ENCODE measurements at places on chromosomes 6 and 20.

GRCh38 chr6:158836625-158837311 lies 17.6 kb upstream of the EZR start:
- no peak for DNase-seq

DNA sequence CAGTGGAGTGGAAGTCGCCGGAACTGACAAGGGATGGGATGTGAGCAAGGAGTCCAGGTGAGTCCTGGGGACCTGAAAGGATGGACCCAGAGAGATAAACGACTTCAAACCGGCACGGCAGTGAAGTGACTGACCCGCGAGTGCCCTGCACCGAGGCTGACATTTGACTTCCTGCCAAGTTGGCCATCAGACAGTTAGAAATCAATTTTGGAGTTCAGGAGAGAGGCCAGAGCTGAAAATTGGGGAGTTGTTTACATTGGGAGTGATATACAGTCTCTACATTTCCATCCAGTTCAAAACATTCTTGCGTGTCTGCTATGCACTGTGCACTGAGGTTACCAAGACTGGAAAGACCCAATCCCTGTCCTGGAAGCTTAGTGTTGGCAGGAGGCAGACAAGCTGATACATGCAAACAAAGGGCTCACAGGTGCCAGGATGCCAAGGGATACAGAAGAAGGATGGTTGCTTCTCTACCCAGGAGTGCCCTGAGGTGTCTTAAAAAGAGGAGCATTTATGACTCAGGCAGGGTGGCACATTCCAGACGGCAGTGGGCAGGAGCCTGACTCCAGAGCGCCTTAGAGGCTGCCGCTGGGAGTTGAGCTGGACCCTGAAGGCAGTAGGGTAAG lies 186.6 kb downstream of the MTHFD1L start:
- DNase-seq, result no peak

DNA sequence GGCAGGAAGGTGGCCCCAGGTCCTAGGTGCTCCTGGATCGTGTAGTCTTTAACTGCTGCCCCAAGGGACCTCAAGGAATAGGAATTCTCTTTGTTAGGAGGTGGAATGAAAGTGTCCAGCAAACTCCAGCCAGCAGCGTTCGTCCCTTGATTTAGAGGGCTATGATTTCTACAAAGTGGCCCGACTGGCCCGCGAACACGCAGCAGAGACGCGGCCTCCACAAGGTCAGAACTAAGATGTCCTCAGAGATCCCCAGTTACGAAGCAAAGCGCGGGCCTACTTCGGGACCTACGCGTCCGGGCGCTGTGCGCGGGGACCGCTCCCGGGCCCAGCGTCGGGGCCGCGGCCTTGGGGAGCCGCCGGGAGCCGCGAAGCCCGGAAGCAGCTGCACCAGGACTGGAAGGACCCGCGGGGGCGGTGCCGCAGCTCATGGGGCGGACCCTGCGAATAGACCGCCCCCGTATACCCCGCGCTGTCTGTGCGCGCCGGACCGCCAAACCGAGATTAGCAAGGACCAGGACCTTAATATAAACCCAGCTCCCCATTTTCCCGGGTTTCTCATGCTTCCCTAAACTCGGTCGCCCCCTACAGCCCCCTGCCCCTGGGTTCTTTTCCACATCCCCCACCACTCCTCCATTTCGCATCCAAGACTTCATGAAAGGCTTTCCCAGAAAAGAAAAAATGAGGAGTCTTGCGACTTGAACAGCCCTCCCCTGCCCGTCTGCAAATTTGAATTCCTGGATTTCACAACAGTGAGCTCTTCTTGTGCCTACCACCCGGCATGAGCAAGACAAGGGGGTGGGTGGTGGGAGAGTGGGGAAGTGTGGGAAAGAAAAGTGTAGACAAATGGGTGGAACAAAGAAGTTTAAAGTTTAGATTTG lies at the start of gene C6orf47:
Gene C6orf47 (minus strand): TSS at position 398 of the 881 bp plus-strand sequence. CDS start 831 bp downstream, outside the sequence.
- DNase-seq, result peak; percentile 87

- DNase-seq, result no peak
These were observed 8.6 kb downstream of the SRC start for GRCh38 chr20:37354210-37355195.

DNA sequence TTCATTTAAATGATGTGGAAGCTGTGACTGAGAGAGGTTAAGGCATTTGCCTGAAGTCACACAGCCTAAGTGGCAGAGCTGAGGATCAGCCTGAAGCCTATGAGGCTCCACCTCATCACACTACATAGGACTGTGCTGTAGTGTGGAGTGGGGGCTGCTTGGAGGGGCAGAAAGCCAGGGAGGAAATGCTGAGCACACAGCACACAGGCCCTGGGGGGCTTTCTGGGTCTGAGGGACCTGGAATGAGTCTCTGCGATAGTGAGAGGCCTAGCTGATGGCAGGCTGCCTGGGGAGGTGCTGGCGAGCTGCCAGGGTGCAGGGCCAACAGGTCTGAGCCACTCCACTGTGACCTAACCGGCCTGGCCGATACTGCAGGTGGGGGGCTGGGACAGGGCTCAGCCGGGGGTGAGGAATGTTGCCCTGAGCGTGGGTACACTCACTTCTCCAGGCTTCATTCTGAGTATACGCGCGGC lies 2.2 kb upstream of the ARHGAP40 start:
- DNase-seq, result no peak

DNA sequence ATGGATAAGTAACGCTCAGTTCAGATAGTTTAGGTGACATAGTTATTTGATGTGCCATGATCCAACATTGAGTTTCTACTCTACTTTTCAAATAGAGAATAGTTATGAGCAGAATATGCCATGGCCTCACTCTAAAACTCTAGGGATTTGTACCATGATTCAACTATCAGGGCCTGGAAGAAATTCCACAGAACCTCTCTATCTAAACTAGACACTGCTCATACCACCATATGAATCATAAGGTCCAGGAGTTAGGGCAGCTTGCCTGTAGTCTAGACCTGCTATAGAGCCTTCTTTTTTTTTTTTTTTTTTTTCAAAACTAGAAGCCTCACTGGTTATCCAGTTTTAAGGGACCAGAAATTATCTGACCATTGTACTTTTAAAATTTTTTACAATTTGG lies 571.8 kb upstream of the IMPG1 start:
- DNase-seq, result no peak

DNA sequence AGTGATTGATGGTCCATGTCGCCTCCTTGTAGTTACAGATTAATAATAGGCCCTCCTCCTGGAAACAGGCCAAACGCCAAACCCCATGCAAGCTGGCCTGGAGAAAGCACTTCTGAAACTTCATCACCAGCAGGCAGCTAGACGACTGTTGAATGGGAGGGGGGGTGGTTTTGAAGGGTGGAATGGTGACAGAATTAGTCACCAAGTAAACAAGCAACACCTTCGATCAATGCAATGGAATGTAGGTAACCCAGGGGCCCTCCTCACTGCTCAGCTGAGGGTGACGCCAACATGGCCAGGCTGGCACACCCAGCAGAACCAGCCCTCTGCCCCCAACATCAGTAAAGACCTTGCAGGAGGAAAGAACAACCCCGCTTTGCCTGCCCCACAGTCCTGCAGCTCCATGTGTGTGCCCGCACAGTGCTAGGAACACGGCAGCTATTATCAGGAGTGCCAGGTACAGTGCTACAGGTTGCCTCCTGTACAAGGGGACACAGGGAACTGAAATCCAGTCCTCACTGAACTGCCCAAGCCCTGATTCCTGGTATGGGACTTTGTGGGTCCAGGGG lies 2.7 kb downstream of the BCAS1 start:
- peak; percentile 67 for DNase-seq

GRCh38 chr6:26270903-26271667 lies 93.9 kb upstream of the BTN3A2 start:
- peak; percentile 97 for DNase-seq

DNA sequence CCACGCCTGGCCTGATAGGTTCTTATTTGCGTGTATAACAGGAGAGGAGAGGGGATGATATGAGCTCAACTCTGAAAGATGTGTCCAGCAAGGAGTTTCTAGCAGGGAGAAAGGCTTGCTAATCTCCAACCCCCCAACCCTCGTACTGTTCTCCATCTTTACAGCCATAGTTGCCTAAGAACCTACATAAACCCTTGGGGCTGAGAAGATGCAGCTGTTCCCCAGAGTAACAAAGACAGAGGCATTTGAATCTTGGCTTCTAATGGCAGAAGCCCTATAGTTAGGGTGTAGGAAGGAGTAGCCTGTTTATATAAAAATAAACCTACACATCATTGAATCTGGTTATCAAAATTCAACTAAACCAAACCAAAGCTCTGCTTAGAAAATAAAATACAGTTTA lies 631.4 kb upstream of the SLC35B3 start:
- DNase-seq, result no peak

DNA sequence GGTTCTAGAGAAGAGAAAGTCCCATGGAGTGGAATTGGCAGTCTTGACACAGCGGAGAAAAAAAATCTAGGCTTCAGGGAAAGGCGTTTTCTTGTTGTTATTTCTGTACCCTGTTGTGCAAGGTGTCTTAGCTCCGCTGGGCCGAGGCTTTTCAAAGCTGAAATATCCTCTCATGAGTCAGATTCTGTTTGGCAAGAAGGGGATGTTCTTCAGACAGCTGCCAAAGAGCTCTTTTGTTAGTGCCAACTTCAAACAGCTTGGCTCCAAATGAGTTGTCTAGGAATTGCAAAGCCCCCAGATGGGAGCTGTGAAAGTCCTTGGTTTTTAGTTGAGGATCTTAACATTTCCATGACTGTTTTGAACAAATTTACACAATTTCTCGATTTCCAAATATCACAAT lies 45.6 kb downstream of the LRRN4 start:
- no peak for DNase-seq

DNA sequence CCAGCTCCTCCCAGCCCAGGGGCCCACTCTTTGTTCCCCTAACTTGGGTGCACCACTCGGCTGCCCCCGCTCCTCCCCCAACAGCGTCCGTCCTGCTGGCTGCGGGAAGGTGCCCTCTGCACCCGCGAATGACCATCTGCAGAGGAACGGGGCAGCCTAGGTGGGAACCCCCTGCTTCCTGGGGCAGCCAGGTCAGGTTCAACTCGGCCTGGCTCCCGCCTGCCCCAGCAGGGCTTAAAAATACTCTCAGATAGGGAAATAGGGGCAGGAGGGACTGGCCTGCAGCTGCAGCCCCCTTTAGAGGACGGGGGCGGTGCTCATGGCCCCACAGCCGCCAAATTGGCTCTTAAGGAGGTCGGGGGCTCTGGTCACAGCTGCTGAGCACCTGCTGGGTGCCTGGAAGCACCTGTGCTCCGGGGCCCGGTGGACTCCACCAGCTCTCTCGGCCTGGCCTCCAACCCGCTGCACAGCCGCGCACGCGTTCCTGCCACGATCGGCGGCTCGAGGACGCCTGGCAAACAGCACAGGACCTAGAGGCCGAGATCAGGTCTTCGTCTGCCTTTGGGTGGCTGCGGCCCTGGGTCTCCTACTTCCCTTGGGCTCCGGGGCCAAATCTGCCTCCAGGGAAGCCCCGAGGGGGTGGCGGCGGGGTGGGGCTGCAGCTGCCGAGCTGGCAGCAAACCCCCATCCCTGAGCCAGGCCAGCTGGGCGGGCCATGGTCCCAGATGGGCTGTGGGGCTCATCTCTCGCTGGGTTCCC lies 700 bp upstream of the LAMA5 start:
- DNase-seq, result peak; percentile 73

DNA sequence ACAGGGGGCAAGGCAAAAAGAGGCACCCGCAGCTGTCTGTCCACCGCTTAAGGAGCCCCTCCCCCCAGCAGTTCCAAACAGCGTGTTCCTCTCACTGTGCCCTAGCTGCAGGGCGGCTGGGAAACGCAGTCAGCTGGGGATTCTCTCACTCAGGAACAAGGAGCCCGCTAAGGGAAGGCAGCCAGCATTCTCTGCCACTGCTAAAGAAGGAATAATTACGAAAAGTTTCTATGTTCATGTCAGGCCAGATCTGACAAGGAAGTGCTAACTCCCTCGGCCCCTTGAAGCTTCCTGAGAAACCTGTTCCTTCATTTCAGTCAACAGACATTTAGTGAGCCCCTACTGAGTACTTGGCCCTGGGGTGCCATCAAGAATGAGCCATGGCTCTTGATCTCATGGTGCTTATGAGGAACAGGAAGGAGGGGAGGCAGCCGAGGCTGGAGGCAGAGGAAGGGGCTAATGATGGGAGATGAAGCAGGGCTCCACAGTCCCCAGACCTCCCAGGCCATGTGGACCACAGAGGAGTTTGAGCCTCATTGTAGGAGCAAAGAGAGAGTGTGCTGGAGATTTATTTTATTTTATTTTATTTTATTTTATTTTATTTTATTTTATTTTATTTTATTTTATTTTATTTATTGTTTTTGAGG lies 101.7 kb upstream of the PMEPA1 start:
- DNase-seq, result no peak

- peak; percentile 55 for DNase-seq
These were observed 539.4 kb upstream of the JARID2 start for GRCh38 chr6:14706378-14706929.

DNA sequence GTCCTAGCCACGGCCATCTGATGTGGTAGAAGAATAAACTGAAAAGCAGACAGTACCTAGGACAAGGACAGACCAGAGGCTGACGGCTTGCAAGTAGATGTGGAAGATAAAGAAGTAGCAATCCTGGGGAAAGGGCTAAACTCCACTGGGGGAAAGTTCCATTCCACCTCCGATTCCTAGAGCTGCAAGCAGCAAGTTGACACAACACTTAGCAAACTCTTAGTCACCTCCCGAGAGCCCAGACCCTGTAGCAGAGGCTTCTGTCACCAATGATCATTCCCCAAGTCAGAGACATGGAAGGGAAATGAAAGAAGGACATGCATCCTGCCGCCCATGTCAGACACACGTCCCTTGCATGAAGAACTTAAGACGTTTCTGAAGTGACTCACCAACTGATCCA lies 99.2 kb upstream of the RPS6KA2 start:
- no peak for DNase-seq

- DNase-seq, result no peak
These were observed 124.3 kb upstream of the CNR1 start for GRCh38 chr6:88290411-88290810.

DNA sequence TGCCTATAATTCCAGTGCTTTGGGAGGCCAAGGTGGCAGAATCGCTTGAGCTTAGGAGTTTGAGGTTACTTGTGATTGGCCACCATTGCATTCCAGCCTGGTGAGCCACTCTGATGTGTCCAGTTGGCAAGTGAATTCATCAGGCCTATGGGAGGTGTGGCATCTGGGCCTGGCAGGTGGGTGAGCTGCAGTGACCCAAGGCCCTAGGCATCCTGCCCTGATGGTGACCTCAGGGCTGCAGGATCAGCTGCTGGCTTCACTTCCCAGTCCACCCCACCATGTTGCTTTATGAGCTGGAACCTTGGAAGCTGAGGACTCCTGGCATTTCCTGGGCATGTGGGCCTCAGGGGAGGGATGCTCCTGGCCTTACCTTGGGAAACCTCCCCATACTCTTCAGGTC lies 20.5 kb downstream of the RSPH9 start:
- no peak for DNase-seq

DNA sequence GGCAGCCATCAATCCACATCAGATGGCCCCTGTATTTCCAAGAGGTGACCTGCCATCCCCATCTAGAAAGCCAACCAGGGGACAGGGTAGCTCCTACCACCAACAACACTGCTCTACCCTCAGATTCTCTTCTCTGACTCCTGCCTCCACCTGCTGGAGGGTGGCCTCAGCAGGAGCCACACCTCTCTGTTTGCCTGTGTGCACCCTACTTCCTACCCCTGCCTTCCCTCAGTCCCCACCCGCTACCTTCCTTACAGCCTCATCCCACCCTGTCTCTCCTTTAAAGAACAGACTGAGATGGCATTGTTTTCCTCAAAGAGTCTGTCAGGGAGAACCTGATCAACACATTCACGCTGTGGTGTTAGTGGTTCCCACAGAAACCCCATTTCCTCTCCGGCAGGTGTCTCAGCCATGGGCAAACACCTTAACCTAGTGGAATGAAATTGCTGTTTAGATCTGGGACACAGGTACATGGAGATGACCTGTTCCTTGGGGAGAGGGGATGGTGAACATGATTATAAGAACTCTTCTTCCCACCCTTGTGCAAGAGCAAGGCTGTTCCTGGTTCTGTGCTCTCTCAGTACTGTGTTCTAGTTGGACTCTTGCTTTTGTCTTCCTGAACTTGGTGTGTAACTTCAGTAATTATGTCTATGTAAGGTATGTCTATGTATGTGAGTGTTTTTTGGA lies 1.8 kb downstream of the ENTPD6 start:
- peak; percentile 39 for DNase-seq
